GM10248 (cell line): ENCODE measurements at places on chromosomes 12 and 14.

GRCh38 chr12:90854136-90854689, 100.8 kb downstream of the CCER1 start:
- DNase-seq = peak; percentile 16

- DNase-seq = no peak
These were observed 415.9 kb downstream of the ZFP36L1 start for GRCh38 chr14:68377006-68377405.

GRCh38 chr12:26939953-26940352, 1.7 kb downstream of the FGFR1OP2 start:
- DNase-seq = no peak

DNA sequence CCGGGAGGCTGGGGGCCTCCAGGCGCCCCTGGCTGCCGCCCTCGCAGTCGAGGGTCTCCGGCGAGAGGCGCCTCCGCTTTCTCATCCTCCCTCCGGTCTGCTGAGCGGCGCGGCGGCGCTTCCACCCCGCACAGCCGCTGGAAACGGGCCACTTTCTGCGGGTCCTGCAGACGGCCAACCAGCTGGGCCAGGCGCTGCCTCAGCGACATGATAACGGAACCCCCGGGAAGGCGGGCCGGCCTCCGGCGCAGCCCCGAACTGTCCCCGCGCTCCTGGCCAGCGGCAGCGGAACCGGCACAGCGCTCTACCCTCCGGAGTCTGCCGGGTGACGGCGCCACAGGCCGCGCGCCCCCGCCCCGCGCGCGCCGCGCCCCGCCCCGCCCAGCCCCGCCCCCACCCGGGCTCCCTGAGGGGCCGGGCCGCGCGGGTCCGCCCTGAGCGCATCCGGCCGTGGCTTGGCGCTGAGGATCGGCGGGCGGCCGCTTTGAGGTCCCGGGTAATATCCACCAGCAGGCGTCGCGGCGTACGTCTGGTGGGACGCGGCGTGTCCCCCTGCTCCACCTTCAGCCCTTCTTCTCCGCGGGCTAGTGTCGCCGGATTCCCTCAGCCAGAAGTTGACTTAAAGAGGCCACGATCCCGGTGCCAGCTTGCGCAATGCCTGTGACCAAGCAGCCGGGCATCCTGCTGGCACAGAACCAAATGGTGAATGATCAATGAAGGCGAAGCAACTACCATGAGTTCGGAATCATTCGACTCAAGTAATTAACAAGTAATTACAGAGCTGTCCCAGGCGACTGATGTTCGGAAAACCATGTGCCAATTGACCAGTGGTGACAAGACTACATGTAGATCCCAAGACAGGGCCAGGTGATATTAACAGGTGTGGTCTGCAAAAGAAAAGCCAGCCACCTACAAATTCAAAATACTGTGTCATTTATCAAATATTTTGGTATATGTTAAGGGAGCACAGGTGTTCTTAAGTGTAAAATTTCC, at the start of gene SGPP1:
SGPP1 (minus strand) TSS at position 330 of the 993 bp plus-strand sequence; CDS start at position 209, 121 bp downstream.
- DNase-seq = peak; percentile 94

DNA sequence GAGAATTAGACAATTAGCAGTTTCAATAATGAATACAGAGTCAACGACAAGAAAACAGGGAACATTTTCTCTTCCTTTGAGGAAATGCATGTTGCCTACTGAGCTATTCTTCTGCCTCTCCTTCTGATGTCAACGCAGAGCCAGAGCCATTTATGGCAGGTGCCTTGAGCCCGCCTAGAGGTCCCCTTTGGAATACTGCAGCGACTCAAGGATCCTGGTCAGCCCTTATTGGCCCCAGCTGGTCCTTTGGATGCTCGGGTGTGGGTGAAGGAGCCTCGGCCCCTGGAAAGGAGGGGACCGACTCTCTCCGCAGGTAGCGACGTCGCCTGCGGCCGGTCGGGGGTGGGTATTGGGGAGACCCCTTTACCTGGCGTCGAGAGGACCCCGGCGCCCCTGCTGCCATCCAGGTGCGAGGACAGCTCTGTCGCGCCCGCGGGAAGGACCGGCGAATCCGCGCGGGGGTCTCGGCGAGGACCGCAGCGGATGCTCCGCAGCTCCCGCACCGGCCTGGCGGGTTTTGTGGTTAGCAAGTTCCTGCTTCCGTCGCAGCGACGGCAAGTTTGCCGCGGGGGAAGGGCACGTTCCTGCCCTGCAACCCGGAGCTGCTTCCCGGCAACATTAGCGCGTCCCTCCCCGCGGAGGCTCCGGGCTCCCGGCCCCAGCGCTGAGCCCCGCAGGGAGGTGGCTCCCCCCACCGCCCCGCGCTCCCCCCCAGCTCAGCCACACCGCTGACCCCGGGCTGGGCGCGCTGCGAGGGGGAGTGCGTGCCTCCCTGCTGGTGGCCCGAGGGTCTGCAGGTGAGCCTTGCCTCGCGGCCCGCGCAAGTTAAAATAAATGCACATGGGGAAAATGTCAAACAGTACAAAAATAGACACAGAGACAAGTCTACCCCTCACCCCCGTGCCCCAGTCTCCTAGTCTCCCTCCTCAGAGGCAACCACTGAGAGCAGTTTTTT, at the start of gene MANSC1:
MANSC1 (minus strand) TSS at position 532 of the 955 bp plus-strand sequence. CDS start 6,928 bp downstream, outside the sequence.
- DNase-seq = peak; percentile 39
